CD4-positive, CD25-positive, alpha-beta regulatory T cell (primary cell): ENCODE measurements at places on chromosomes 2 and 18. TPM values are rescaled to one million over a fixed set of nuclear protein-coding genes. Genes with fewer than 3 reads are reported as not detected.
A peak's percentile ranks its signal among the peaks of the same experiment; 100 is the strongest.

KLHL41 gene
- total RNA-seq = not detected

DNA sequence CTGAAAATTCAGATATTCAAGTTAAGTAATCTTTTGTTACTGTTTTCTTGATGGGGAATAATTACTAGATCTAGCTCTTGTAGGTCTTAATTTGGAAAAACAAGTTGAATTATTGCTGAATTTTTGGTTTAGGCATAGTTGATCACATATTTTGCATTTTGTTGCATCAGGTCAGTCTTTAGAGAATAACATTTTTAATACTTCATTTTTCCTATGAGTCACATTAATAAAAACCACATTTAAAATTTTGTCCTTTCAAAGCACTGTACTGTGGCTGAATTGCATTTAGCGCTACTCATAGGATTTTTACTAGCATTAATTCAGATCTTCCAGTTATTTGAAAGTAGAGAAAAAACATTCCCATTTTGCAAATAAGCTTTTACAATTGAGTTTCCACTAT is 23.2 kb downstream of the MAP4K4 start:
- DNase-seq = no peak
- H3K36me3 ChIP-seq = no peaks in the 10 kb centered on the region
- H3K27me3 ChIP-seq = no peaks in the 10 kb centered on the region
- no peak overlapping the region for H3K4me3 ChIP-seq

DNA sequence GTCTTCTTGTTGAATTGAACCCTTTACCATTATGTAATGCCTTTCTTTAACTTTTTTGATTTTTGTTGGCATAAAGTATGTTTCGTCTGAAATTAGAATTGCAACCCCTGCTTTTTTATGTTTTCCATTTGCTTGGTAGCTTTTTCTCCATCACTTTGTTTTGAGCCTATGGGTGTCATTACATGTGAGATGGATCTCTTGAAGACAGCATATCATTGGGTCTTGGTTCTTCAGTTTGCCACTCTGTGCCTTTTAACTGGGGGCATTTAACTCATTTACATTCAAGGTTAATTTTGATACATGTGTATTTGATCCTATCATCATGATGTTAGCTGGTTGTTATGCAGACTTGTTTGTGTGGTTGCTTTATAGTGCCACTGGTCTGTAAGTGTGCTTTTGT is 489.4 kb upstream of the TNP1 start:
- no peaks in the 10 kb centered on the region for H3K27me3 ChIP-seq
- H3K36me3 ChIP-seq = no peaks in the 10 kb centered on the region
- no peaks in the 10 kb centered on the region for H3K4me1 ChIP-seq
- no peak for DNase-seq
- H3K4me3 ChIP-seq = no peak overlapping the region

GREB1 gene
- 0.35 TPM for total RNA-seq

SLC9A2 gene
- total RNA-seq = not detected

DNA sequence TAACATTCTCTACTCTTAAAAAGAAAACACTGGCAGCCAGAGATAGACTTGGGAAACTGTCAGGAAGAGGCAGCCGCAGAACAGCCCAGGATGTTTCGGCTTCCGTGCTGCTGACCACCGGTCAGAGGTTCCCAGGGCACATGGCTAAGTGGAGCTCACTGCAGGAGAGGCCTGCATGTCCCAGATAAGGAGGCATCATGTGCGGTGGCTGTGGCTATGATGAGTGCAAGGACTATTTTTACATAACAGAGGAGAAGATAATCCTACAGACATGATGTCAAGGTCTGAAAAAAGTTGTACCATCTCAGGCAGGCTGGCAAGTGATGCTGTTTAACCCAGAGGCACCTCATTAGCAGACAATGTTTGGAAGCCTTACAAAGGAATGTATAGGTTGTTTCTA is 252.3 kb downstream of the CYRIA start:
- H3K27me3 ChIP-seq = no peaks in the 10 kb centered on the region
- H3K36me3 ChIP-seq = no peaks in the 10 kb centered on the region
- no peak overlapping the region for H3K27ac ChIP-seq
- no peak overlapping the region for H3K4me3 ChIP-seq
- H3K4me1 ChIP-seq = no peaks in the 10 kb centered on the region

DNA sequence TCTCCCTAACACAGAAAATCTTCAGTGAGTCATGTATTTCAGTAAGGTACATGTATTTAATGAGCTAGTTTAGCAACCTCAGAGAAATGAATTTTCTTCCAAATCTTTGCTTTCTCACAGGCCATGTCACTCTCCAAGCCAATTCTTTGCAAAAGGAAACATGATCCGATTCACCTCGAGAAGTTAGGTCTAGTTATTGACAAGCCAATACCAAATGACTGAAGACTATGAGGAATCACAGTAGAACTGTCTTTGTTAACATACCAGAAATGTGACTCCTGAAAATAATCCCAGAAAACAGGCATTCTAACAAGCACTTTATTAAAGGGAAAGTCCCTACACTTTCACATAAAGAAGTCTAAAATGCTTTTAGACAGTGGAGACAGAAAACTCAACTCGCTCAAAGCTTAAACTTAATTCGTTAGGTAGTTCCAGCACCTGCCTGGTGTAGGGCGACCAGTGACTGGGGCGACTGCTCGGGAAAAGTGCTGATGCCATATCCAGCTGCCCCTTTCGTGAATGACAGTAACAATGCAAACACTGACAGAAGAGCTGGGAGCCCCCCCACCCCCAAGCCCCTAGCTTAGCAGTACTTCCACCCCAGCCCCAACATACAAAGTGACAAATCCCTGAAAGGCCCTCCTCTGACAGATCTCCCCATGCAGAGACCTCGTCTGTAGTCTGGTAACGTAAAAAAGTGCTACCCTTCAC is 1.8 kb downstream of the MEMO1 start:
- peaks cover 46% of the 10 kb centered on the region for H3K4me1 ChIP-seq
- no peaks in the 10 kb centered on the region for H3K36me3 ChIP-seq
- no peak for DNase-seq
- peak overlapping the region; percentile 51 for H3K27ac ChIP-seq
- peak overlapping the region; percentile 86 for H3K4me3 ChIP-seq

LAMA3 gene
- total RNA-seq = not detected

DNA sequence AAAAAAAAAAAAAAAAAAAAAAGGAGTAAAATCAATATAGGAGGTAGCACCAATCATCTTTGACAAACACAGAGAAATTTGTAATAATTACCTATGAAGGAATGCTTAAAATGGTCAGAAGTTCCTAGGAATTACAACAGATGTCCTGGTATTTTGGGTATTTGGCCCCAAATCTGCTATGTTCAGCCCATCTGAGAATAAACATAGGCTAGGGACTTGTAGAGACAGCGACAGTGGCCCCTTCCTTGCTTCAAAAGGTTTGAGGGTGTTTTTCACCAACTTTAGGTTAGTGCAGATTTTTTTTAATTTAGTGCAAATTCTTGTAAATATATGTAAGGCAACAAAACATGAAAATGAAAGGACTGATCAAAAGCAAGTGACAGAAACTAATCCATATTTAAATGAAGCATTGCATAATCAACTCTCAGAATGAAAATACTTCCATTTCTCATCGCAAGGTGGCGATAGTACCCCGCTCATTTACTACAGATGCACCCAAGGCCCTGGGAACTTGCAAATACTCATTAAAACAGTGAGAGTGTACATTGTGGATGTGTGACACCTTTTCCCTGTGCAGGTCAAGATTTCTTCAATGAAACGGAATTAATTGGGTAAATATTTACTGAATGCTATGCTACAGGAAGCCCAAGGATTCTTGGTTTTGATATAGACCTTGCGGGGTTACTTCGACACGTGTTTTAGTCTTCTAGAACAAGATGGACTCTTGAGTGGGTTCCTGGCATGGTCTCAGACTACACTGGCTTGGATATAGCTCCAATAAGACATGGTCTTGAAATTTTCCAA is 44.6 kb downstream of the FAM124B start:
- H3K27me3 ChIP-seq = peaks cover 1% of the 10 kb centered on the region
- H3K4me1 ChIP-seq = no peaks in the 10 kb centered on the region
- H3K36me3 ChIP-seq = no peaks in the 10 kb centered on the region
- peak; percentile 81 for DNase-seq
- H3K27ac ChIP-seq = no peak overlapping the region

BBS5 gene
- total RNA-seq = 1.4 TPM

GRCh38 chr2:226984750-226985582 is 149.1 kb downstream of the RHBDD1 start:
- no peak overlapping the region for H3K27ac ChIP-seq
- H3K4me3 ChIP-seq = no peak overlapping the region
- H3K36me3 ChIP-seq = peaks cover 2% of the 10 kb centered on the region
- DNase-seq = peak; percentile 29
- H3K4me1 ChIP-seq = peaks cover 9% of the 10 kb centered on the region
